ENCODE measurements at places on chromosomes 12 and 14.

DNA sequence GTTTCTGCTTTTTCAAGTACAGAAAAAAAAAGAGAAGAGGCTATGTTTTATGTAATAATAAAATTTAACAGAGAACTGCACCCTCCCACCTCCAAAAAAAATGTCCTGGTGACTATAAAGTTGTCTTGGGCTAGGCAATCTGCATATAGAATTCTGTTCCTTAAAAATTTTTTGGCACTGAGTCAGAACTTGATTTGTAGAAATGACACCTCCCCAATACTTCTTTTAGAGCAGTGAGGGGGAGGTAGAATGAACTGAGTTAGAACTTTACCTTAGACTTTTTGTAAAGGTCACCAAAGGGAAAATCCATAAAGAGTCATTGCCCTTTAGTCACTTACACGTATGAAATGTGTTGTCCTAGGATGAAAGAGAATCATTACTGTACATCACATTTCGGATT is 80.0 kb downstream of the BTG1 start:
- no peak overlapping the region for H3K27ac ChIP-seq
- no peaks in the 10 kb centered on the region for H3K27me3 ChIP-seq
- H3K4me1 ChIP-seq = no peaks in the 10 kb centered on the region
- DNase-seq = no peak
- no peak overlapping the region for H3K4me3 ChIP-seq

DNA sequence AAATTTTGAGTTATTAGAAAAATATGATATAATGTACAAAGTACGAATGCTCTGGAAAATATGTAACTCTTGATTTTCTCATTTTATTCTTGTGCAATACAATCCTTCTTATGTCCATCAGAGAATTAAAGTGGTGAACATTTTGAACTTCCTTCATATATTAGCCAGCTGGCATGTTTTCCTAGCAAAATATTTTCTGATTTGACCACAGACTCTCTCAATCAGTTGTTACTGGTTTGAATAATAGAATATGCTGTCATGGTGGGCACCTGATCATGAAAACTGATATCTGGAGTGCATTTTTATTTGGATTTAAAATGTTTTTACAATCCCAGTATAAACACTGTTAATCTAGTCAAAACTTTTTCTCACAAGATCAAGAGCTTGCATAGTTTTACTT is 24.2 kb downstream of the PARPBP start:
- H3K27ac ChIP-seq = no peak overlapping the region
- DNase-seq = no peak
- no peaks in the 10 kb centered on the region for H3K4me1 ChIP-seq
- H3K27me3 ChIP-seq = no peaks in the 10 kb centered on the region
- H3K36me3 ChIP-seq = 0 out of 2 replicates have a peak, but pooled peaks cover 6% of the 10 kb centered on the region

DNA sequence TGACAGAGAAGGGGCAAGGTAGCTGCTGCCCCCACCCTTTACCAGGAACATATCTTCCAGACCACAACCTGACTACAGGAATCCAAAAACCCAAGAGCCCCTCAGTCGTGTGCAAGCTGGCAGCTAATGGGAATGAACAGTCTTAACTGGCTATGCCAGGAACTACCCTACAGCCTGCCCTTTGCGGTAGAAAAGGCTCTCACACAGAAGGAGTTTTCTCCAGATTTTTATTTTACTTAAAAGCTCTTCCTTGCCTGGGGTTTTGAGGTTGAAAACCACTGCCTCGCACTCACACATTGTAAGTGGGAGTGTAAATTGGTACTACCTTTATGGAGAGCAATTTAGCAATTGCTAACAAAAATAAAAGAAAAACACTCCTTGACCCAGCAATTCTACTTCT is 28.3 kb downstream of the PITPNM2 start:
- no peak for DNase-seq
- H3K27me3 ChIP-seq = no peaks in the 10 kb centered on the region
- H3K4me1 ChIP-seq = peaks cover 14% of the 10 kb centered on the region
- no peak overlapping the region for H3K4me3 ChIP-seq
- H3K27ac ChIP-seq = no peak overlapping the region

GRCh38 chr12:92041742-92042141 is 103.9 kb downstream of the BTG1 start:
- DNase-seq = no peak
- H3K27me3 ChIP-seq = no peaks in the 10 kb centered on the region
- H3K27ac ChIP-seq = peak overlapping the region; percentile 25
- no peak overlapping the region for H3K4me3 ChIP-seq
- no peaks in the 10 kb centered on the region for H3K36me3 ChIP-seq
- peaks cover 22% of the 10 kb centered on the region for H3K4me1 ChIP-seq

- no peaks in the 10 kb centered on the region for H3K4me1 ChIP-seq
- no peak for DNase-seq
- no peaks in the 10 kb centered on the region for H3K36me3 ChIP-seq
- no peaks in the 10 kb centered on the region for H3K27me3 ChIP-seq
- no peak overlapping the region for H3K4me3 ChIP-seq
Observed at GRCh38 chr14:78403278-78403815, 233.2 kb downstream of the NRXN3 start.

DNA sequence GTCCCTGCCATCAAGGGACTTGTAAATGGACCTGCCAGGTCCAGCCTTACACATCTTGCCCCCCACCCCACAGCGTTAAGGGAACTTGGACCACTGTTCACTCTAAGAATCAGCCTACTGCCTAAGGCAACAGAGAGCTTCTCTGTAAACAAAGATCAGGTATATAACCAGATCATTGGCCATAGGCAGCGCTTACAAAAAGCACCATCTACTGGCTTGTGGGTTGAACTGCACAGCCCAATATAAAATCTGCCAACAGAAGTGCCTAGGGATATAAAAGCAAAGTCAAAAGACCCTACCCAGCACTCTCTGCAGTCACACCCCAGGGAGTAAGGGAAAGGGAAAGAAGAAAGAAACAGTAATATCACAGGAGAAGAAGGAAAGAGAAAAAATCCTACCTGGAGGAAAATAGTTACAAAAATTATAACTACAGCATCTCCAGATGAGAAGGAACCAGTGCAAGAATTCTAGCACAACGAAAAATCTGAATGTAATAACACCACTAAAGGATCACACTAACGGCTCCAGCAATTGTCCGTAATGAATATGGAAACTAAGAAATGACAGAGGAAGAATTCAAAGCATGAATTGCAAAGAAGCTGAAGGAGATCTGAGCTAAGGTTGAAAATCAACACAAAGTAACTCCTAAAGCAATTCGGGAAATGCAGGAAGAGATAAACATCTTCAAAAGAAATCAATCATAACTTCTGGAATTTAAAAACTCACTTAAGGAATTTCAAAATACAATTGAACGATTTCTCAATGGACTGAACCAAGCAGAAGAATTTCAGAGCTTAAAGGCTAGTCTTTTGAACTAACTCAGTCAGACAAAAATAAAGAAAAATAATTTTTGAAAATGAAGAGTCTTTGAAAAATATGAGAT is 95.2 kb upstream of the PCED1B start:
- H3K27me3 ChIP-seq = no peaks in the 10 kb centered on the region
- H3K4me1 ChIP-seq = peaks cover 12% of the 10 kb centered on the region
- H3K4me3 ChIP-seq = no peak overlapping the region
- no peaks in the 10 kb centered on the region for H3K36me3 ChIP-seq

DNA sequence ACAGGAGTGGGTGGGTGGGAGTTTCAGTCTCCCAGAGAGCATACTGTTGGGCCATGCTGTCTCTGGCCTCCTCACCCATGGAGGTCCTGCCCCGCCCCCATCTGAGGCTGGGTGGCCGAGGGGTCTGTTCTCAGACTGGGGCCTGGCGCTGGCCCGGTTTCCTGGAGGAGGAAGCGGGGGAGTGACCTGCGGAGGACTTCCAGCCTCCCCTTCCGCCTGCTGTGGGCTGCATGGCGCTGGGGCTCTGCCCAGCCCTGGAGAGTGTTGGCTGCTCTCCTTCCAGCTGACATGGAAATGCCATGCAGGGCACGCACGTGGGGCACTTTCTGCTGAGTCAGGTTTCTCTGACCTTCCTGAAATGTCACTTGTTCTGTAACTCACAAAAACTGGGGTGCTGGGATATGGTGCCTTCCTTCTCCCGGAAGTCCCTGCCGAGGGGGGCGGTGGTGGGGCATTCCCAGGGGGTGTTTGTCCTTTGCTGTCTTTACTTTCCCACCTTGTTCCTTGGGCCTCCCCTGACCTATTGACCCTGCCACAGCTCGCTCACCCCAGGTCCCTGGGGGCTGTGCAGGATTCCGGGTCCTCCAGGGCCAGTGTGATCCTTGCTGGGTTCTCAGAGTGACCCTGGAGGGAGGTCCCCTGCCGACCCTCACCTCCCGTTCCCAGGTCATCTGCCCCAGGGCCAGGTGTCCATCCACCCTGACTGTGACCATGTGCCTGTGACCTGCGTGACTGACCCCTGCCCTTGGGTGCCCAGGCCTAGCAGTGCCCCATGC is 23.6 kb downstream of the PACS2 start:
- no peaks in the 10 kb centered on the region for H3K36me3 ChIP-seq
- H3K27ac ChIP-seq = no peak overlapping the region
- H3K27me3 ChIP-seq = no peaks in the 10 kb centered on the region
- no peak overlapping the region for H3K4me3 ChIP-seq

GRCh38 chr12:24884911-24885310 is 64.0 kb downstream of the BCAT1 start:
- no peaks in the 10 kb centered on the region for H3K27me3 ChIP-seq
- no peaks in the 10 kb centered on the region for H3K4me1 ChIP-seq
- no peak overlapping the region for H3K4me3 ChIP-seq
- no peak for DNase-seq
- H3K36me3 ChIP-seq = no peaks in the 10 kb centered on the region
- no peak overlapping the region for H3K27ac ChIP-seq

DNA sequence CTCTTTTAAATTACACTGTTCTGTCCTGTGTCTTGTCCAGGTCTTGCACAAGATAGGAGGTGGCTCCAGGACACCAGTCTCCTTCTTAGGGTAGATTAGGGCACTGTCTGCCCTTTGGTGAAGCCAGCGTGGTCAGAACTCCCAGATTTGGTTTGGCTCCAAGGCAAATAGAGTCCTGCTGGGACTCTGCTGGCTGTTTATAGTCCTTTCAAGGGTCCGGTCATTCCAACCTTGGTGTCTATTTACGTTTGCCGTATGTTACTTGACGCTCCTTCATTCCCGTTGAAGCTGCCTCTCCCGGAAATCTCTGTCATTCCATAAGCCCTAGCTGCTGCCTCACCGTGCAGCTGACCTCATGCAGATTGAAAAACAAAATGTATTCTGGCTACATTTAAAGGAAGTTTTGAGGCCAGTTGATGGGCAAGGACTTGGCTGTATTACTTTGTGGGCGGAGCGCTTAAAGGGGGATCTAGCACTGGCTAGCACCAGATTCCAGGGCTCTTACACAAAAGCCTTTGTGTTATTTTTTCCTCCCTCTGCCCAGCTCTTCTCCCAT is 180.6 kb downstream of the AKAP6 start:
- H3K27me3 ChIP-seq = no peaks in the 10 kb centered on the region
- no peak overlapping the region for H3K4me3 ChIP-seq
- H3K36me3 ChIP-seq = no peaks in the 10 kb centered on the region
- H3K27ac ChIP-seq = peak overlapping the region; percentile 91
- peaks cover 54% of the 10 kb centered on the region for H3K4me1 ChIP-seq

- no peak overlapping the region for H3K27ac ChIP-seq
- no peaks in the 10 kb centered on the region for H3K36me3 ChIP-seq
- no peak for DNase-seq
- no peaks in the 10 kb centered on the region for H3K27me3 ChIP-seq
Observed at GRCh38 chr12:47987411-47988072, 16.7 kb downstream of the COL2A1 start.

GRCh38 chr14:37051680-37052079 is 120.7 kb downstream of the SLC25A21 start:
- no peak for DNase-seq
- no peak overlapping the region for H3K27ac ChIP-seq
- H3K4me3 ChIP-seq = no peak overlapping the region
- H3K27me3 ChIP-seq = no peaks in the 10 kb centered on the region
- H3K36me3 ChIP-seq = no peaks in the 10 kb centered on the region

GRCh38 chr14:65349100-65349499 is 63.4 kb upstream of the FUT8 start:
- no peak overlapping the region for H3K4me3 ChIP-seq
- H3K36me3 ChIP-seq = no peaks in the 10 kb centered on the region
- H3K4me1 ChIP-seq = peaks cover 15% of the 10 kb centered on the region
- H3K27me3 ChIP-seq = no peaks in the 10 kb centered on the region
- no peak overlapping the region for H3K27ac ChIP-seq

DNA sequence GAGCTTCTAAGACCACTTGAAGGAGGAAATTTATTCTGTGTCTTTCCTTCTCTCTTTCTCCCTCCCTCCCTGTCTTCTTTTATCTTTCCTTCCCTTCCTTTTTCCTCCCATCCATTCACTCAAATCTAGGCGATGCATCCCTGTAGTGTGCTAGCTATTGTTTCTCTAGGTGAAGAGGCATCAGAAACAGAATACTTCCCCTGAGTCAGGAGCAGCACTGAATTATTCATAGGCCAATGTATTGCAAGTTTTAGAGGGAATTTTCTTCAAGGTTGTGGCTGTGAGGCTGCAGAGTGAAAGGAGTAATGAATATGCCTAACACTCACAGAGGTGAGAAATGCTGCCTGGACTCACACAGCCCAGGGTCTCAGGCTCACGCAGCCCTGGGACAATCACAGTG is 23.2 kb downstream of the CCDC177 start:
- peaks cover 5% of the 10 kb centered on the region for H3K4me1 ChIP-seq
- H3K27me3 ChIP-seq = no peaks in the 10 kb centered on the region
- H3K4me3 ChIP-seq = no peak overlapping the region
- no peak for DNase-seq
- no peak overlapping the region for H3K27ac ChIP-seq
- no peaks in the 10 kb centered on the region for H3K36me3 ChIP-seq

GRCh38 chr12:110841007-110841406 is 5.8 kb upstream of the CCDC63 start:
- peaks cover 5% of the 10 kb centered on the region for H3K4me1 ChIP-seq
- no peak overlapping the region for H3K27ac ChIP-seq
- no peaks in the 10 kb centered on the region for H3K27me3 ChIP-seq
- H3K36me3 ChIP-seq = no peaks in the 10 kb centered on the region
- no peak overlapping the region for H3K4me3 ChIP-seq

GRCh38 chr12:79069009-79069408 is 204.4 kb downstream of the SYT1 start:
- no peak overlapping the region for H3K27ac ChIP-seq
- H3K27me3 ChIP-seq = peaks cover 3% of the 10 kb centered on the region
- DNase-seq = no peak

DNA sequence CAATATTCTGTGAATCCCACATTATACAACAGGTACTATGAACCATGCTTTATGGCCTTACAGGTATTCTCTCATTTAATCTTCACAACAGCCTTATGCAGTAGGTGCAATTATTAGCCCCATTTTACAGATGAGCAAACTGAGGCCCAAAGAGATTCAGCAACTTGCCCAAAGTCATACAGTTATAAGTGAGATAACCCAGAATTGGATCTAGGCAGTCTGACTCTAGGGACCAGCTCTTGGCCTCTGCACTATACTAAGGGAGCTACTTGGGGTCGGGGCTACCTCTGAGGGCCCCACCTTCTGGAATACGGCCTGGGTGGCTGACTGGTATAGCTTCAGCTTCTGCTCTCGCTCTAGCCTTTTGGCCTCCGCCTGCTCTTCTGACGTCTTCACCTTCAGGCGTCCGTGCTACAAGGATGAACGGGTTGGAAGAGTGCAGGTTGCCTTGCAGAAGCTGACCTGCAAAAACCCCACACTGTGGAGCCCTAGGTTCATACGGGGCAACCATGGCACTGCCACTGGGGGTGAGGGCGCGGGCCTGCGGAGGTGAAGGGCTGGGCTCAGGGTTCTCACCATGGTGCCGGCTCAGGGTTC is 762 bp downstream of the RABGGTA start:
- peaks cover 34% of the 10 kb centered on the region for H3K36me3 ChIP-seq
- no peaks in the 10 kb centered on the region for H3K27me3 ChIP-seq
- DNase-seq = no peak
- peaks cover 32% of the 10 kb centered on the region for H3K4me1 ChIP-seq
- peak overlapping the region; percentile 88 for H3K4me3 ChIP-seq

GRCh38 chr12:73452672-73453469 is 1084.8 kb upstream of the ATXN7L3B start:
- no peaks in the 10 kb centered on the region for H3K36me3 ChIP-seq
- H3K27me3 ChIP-seq = no peaks in the 10 kb centered on the region
- H3K27ac ChIP-seq = no peak overlapping the region
- H3K4me1 ChIP-seq = no peaks in the 10 kb centered on the region

Measured in RWPE2 (cell line).